ENCODE measurements at places on chromosomes 5 and 9.

DNA sequence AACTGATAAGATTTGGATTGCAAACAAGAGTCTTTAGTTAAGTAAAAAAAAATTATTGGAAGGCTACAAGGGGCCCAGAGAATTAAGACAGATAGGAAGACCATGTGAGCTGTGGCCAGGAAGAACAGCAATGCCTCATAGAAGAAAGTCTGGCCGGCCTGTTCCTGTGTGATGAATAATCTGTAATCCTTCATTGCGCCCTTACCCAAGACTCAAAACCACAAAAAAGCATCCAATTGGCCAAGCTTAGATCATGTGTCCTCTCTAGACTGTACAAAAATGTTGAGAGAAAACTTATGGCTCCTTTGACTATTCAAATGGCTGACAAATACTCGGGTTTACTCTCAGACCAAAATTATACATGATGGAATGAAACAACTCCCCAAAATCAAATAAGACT lies 1383.5 kb downstream of the PTPRD start:
- DNase-seq: no peak

GRCh38 chr9:19441730-19442129 lies 32.9 kb downstream of the ACER2 start:
- no peak for DNase-seq

GRCh38 chr9:17005056-17005823 lies 129.6 kb upstream of the CNTLN start:
- DNase-seq: no peak

GRCh38 chr5:1834022-1834551 lies 32.9 kb downstream of the NDUFS6 start:
- no peak for DNase-seq

Data from WTC11 (cell line).